ENCODE measurements at places on chromosomes 12 and 14.

GRCh38 chr12:118206107-118206412 is 70.1 kb downstream of the PEBP1 start:
- DNase-seq, result no peak

DNA sequence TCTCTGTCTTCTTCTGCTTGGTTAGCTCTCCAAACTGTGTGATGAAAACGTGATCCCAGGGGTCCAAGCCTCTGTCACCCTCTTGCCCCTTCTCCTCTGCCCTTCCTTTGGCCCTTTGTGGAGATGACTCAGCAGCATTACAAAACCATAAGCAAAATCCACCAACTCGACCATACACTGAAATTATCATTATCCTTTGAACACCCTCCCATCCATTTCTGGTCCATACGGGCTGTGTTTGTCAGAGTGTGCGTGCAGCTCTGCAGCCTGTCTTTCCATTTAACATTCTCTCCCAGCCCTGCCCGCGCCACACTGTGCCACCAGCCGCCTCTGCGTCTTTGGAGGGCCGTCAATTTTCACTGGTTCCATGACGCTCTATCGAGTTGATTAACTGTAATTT is 69.2 kb downstream of the SLC25A47 start:
- no peak for DNase-seq

DNA sequence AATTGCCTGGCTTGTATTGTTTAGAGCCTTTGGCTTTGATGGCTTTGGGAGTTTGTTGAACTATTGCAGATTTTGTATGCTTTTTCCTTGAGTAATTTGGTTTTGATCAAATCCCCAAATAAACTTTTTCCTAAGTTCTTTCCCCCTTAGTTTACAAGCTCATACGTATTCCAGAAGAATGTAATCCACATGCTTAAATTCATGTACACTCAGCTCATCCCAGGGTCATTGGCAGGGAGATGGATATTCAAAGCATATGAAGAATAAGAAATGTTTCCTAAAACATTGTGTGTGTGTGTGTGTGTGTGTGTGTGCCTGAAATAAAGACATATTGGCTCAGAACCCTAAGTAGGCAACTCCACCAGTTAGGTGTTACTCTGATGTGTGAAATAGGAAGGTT is 89.4 kb downstream of the TMEM30B start:
- no peak for DNase-seq

DNA sequence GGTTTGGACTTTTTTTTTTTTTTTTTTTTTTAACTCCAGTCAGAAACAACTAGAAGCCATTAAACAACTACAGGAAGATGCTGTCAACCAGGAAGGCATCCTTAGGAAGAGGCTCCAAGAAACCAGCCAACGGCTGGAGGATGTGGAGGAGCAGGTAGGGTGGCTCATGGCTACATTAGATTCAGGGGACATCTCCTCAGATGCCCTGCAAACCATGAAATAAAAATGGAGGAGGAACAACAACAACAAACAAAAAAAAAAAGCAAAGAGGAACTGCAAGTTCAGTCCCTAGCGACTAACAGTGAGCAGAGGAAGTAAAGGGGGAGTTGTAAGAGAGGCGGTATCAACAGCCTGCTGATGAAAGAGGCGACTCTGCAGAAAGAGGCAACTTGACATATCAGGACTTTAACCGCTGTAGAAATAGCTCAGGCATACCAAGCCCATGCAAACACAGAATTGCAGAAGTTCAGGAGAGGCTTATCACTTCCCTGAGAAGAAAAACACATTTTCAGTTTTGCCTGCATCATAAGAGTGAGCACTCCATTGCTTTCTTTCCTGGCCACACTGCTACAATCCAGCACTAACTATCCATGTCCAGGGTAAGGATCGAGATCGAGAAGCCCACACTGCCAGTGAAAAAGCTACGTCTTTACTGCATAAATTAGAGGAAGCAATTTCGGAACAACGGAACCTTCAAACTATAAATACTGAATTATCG is 103.5 kb upstream of the BCAT1 start:
- DNase-seq, result no peak

All from H54 (cell line).